ENCODE measurements at places on chromosomes 12 and 14. TPM values are rescaled to one million over a fixed set of nuclear protein-coding genes. Genes with fewer than 3 reads are reported as not detected.

Gene ACOT4
- 1.1 TPM for total RNA-seq

Gene PIP4K2C
- 35.8 TPM for total RNA-seq

Gene TRHDE
- total RNA-seq: not detected

GRCh38 chr12:118980407-118981014 is 830 bp upstream of the SRRM4 start:
- peaks cover 3% of the 10 kb centered on the region for H3K27me3 ChIP-seq
- H3K27ac ChIP-seq: no peak overlapping the region
- H3K4me3 ChIP-seq: no peak overlapping the region
- DNase-seq: no peak
- no peaks in the 10 kb centered on the region for H3K4me1 ChIP-seq

DNA sequence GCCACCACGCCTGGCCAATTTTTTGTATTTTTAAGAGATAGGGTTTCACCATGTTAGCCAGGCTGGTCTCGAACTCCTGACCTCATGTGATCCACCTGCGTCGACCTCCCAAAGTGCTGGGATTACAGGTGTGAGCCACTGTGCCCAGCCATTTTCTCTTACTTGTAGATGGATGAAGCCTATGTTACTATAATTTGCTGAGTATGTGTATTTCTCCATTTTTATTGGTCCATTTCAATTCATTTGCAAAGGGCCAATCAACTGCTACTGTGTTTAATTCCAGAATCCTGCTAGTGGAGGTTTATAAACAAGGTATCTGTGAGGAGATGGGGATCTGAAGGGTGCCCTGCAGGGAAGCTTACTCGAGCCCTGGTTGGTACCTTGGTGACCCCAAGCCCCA is 101.7 kb upstream of the MAX start:
- H3K36me3 ChIP-seq: no peaks in the 10 kb centered on the region
- no peak for DNase-seq
- no peak overlapping the region for H3K4me3 ChIP-seq
- no peak overlapping the region for H3K27ac ChIP-seq

DNA sequence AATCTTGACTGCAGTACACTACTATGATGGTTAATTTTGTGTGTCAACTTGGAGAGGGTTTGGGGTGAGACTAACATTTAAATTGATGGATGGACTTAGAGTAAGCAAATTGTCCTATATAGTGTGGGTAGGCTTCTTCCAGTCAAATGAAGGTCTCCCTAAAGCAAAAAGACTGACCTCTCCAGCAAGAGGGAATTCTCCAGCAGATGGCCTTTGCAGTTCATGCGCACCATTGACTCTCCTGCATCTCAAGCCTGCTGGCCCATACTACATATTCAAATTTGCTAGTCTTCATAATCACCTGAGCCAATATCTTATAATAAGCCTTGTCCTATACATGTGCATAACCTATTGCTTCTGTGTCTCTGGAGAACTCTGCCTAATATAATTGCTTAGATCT is 260.2 kb downstream of the RERGL start:
- no peak for DNase-seq
- H3K4me1 ChIP-seq: no peaks in the 10 kb centered on the region

- no peak overlapping the region for H3K4me3 ChIP-seq
- no peaks in the 10 kb centered on the region for H3K4me1 ChIP-seq
- DNase-seq: no peak
- no peak overlapping the region for H3K27ac ChIP-seq
- H3K36me3 ChIP-seq: no peaks in the 10 kb centered on the region
- no peaks in the 10 kb centered on the region for H3K27me3 ChIP-seq
These were observed 212.5 kb upstream of the DDHD1 start for GRCh38 chr14:53365486-53366130.

GRCh38 chr12:54988402-54989054 is 4.0 kb upstream of the TESPA1 start:
- no peak overlapping the region for H3K4me3 ChIP-seq
- no peak for DNase-seq
- H3K36me3 ChIP-seq: no peaks in the 10 kb centered on the region
- H3K27ac ChIP-seq: no peak overlapping the region
- no peaks in the 10 kb centered on the region for H3K27me3 ChIP-seq

DNA sequence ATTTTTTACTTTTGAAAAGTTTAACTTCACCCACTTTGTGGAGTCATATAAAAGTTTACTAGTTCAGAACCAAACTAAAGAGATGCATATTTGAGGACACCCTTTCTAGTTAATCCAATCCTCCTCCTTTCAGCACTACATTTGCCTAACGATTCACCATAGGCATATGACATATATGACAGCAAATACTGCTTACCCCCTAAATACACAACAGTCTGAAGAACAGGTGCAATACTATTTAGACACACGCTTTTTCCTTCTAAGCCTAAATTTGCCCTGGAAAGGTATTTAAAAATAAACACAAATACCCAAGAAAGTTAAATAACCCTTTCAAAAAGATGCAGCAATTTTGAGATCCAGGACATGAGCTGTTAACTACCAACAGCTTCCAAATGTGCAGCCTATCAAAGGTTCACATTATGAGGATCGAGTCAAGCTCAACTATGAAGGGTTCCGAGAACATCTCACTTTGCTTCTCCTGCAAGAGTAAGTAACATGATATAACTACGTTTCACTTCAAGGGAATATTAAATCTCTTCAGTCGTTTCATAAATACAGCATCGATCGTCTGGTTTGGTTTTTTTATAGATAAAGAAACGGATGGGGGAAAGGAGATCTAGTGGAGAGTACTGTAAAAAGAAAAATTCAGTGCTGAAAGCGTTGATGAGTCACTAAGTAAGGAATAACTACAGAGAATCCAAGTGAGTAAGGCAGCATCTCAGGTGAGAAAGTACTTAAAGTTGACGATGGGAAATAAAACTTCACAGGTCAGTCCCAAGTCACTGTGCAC is 677 bp upstream of the AP4S1 start:
- no peaks in the 10 kb centered on the region for H3K27me3 ChIP-seq
- peak overlapping the region; percentile 90 for H3K27ac ChIP-seq
- peak overlapping the region; percentile 97 for H3K4me3 ChIP-seq
- peaks cover 6% of the 10 kb centered on the region for H3K36me3 ChIP-seq
- no peak for DNase-seq
- H3K4me1 ChIP-seq: peaks cover 24% of the 10 kb centered on the region

- no peaks in the 10 kb centered on the region for H3K27me3 ChIP-seq
- H3K36me3 ChIP-seq: peaks cover 45% of the 10 kb centered on the region
- H3K27ac ChIP-seq: peak overlapping the region; percentile 47
- no peak overlapping the region for H3K4me3 ChIP-seq
These were observed 2.8 kb downstream of the ISCU start for GRCh38 chr12:108565146-108565545.

DNA sequence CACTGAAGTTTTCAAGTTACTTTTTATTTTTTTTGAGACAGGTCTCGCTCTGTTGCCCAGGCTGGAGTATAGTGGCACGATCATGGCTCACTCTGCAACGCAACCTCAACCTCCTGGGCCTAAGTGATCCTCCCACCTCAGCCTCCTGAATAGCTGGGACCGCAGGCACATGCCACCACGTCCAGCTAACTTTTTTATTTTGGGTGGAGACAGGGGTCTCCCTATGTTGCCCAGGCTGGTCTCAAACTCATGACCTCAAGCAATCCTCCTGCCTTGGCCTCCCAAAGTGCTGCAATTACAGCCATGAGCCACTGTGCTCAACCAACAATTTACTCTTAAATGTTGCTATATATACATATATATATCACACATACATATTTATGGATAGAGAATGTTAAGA is 27.4 kb upstream of the LGALS3 start:
- H3K27ac ChIP-seq: peak overlapping the region; percentile 86
- H3K4me1 ChIP-seq: peaks cover 53% of the 10 kb centered on the region
- DNase-seq: no peak
- no peaks in the 10 kb centered on the region for H3K36me3 ChIP-seq
- no peak overlapping the region for H3K4me3 ChIP-seq
- no peaks in the 10 kb centered on the region for H3K27me3 ChIP-seq
